ENCODE measurements at places on chromosomes 2 and 18.

DNA sequence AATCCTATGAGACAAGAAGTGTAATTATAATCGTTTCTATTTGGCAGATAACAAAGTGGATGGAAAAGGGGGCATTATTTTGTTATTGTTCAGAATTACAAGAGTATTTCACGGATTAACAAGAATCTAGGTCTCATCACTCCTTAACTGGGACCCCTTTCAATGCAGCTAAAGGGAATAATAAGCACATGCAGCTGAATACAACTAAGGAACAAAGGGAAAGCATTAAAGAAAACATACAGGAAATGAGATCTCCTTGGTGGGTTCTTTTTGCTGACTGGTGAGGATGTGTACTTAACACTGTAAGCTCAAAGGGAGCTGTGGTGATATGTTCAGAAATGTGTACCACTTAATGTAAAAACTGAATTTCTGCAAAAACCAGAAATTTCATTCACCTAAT is 140.5 kb upstream of the WDSUB1 start:
- DNase-seq, result no peak

GRCh38 chr2:8121826-8122513 is 559.9 kb upstream of the ID2 start:
- no peak for DNase-seq

- DNase-seq, result no peak
Observed at GRCh38 chr2:53077413-53077812, 690.2 kb upstream of the CHAC2 start.

- no peak for DNase-seq
Observed at GRCh38 chr2:98378901-98379300, 32.6 kb downstream of the CNGA3 start.

DNA sequence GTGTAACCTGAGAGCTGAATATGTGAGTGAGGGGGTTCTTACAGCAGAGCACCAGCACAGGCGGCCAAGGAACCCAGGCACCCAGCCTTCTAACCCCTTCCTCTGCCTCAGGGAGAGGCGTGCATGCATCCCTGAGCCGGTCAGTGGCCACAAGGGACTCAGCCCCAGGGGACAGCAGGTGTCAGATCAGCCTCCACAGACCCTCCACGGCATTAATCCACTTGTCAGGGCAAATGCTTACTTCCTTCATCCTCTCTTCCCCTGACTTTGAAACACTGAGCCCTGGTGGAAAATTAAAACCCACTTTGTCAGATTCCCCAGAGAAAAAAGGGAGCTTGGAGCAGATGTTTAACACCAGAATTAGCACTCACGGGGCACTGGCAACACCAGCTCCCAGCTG is 60.5 kb upstream of the SMAD2 start:
- no peak for DNase-seq

GRCh38 chr2:237440819-237441281 is 26.9 kb upstream of the COL6A3 start:
- no peak for DNase-seq

DNA sequence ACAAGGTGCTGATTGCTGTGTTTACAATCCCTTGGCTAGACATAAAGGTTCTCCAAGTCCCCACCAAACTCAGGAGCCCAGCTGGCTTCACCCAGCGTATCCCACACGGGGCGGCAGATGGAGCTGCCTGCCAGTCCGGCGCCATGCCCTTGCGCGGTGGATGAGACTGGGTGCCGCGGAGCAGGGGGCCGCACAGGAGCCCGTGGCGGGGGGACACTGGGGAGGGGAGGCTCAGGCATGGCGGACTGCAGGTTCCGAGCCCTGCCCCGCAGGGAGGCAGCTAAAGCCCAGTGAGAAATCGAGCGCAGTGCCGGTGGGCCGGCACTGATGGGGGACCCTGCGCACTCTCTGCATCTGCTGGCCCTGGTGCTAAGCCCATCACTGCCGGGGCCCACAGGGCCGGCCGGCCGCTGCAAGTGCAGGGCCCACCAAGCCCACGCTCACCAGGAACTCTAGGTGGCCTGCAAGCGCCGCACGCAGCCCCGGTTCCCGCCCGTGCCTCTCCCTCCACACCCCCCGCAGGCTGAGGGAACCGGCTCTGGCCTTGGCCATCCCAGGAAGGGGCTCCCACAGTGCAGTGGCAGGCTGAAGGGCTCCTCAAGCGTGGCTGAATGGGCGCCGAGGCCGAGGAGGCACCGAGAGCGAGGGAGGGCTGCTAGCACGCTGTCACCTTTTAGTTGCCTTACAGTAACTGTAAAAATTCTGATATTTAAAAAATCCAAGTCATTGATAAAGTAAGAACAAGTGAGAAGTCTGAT is 930.0 kb upstream of the FSHR start:
- no peak for DNase-seq

- no peak for DNase-seq
Observed at GRCh38 chr2:60453301-60453700, 100.2 kb downstream of the BCL11A start.

DNA sequence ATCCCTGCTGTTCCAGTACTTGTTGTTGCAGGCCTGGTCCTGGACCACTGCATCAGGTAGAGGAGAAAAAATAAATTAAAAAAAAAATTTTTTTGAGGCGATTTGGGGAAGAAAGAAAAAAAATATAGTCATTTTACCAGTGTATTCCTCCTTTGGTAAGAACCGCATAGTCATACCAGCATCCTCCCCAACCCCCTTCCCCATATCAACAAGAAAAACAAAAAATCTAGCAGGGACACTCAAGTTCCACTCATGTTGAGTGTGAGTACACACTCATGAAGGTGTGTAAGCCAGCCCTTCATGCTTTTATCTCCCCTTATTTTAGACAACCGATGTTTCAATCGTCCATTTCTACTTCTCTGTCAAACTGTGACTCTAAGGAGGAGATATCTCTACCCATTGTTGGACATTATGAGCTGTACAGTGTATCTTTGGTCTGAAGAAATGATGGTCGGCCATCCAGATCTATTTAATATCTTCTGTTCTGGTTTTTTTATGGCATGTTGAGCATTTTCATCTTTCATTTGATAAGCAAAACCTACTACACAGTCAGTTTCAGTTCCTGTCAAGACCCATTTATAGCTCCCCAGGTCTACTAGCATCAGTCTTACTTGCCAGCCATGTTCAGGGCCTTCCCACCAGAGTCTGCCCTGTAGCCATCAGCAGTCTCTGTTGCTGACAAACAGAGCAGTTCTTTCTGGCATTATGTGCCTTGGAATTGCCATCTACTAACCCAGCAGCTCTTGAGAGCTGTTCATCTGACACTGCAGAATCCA is 20.0 kb downstream of the ELP2 start:
- DNase-seq, result no peak

GRCh38 chr2:141911485-141912066 is 219.2 kb downstream of the LRP1B start:
- no peak for DNase-seq

DNA sequence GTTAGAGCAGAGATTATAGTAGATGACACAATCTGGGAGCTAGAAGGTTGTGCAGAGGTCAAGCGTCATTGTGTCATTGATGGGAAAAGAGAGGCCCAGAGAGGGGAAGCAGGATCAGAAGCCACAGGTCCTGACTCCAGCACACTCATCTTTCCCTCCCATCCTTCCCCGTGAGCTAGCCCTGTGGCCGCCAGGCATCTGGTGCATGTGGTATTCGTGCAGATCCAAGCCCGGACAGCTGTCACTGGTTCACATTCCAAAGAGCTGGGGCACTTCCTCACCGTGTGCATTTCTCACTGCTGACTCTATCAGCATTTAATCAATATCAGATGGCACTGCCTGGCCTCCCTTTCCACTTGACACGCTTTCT is 94.1 kb upstream of the THOC1 start:
- no peak for DNase-seq

GRCh38 chr2:197245829-197246804 is 64.5 kb downstream of the ANKRD44 start:
- no peak for DNase-seq

- DNase-seq, result no peak
Observed at GRCh38 chr18:48931680-48932461, 18.9 kb downstream of the SMAD7 start.

DNA sequence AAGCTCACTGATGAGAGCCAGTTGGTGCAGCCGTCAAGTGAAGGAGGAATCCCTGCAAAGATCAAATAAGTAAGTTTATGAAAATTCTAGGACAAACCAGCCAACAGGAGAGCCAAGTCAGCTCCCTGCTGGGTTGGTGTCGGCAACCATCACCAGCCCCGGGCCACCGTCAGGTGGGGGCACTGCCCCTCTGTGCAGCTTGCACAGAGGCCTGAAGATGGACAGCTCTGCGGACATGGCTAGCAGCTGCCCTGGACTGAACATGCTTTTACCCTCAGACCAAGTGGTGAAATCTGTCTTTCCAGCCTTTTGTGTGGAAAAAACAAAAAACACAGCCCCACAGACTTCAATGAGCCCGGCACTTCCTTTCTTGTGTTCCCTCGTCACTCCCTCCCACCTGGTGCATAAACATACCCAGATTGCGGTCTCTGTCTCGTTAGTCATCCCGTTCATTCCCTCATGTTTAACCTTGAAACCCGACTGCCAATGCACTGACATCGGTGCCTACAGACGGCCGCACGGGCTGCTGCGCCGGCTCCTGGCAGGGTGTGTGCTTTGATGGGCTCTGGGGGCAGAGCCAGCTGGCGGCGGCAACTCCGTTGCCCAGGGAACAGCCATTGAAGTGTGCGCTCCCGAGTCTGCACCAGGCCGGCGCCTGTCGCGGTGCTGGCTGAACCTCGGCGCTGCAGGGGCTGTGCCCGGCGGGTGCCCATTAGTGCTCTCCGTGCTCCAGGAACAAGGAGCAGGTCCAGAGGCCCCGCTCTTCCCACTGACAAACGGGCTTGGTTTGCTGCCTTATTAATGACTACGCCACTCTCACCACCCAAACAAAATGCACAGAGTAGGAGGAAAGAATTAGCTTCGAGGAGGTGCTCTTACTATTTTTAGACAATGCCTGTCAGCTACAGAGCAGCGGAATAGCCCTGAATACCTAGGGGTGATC is 95.3 kb downstream of the EIPR1 start:
- no peak for DNase-seq

GRCh38 chr2:215847056-215847455 is 166.3 kb downstream of the MREG start:
- no peak for DNase-seq

DNA sequence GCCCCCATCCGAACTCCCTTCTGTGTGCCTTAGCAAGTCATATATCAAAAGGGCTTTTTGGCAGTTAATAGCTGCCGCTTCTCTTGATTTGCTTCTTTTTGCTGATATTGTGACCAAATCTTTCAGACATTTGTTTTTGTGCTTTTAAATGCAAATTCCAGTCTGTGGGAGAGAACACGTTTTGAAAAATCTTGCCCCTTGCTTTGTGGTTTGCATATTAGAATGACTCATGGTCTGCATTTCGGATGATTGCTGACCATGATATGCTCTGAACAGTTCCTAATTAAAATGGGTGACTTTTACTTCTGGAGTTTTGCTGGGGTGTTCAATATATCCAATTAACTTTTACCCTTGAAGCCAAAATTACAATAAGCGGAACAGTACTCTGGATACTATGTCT is 58.2 kb upstream of the ST6GAL2 start:
- no peak for DNase-seq

DNA sequence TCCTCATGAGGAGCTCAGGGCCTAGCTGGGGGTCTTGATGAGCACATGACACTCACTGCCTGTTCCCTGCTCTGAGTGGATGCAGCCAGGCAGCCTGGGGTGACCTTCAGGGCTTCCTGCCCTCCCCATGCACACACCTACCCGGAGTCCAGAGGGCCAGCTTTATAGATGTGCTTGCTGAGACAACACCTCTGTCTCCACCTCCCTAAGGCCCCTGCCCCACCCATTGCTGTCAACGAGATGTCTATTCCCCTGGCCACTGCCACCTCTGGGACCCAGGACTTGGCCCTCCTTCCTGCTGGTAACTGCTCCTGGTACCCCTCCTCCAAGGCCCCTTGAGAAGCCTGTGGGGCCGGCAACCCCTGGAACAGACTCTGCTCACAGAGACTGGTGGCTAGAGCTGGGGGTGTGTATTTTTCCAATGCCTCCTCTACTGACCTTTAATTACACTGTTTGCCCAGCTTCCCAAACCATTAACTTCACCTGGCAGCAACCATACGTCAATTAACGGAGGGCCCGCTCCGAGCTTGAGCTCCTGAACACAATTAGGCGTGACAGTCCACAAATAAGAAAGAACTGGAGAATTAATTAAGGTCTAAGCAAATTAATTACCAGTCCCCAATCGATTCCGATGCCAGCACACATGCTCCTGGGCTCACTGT is 66.3 kb downstream of the EMX1 start:
- no peak for DNase-seq

- DNase-seq, result no peak
Observed at GRCh38 chr2:84884449-84884848, 3.6 kb upstream of the TRABD2A start.

DNA sequence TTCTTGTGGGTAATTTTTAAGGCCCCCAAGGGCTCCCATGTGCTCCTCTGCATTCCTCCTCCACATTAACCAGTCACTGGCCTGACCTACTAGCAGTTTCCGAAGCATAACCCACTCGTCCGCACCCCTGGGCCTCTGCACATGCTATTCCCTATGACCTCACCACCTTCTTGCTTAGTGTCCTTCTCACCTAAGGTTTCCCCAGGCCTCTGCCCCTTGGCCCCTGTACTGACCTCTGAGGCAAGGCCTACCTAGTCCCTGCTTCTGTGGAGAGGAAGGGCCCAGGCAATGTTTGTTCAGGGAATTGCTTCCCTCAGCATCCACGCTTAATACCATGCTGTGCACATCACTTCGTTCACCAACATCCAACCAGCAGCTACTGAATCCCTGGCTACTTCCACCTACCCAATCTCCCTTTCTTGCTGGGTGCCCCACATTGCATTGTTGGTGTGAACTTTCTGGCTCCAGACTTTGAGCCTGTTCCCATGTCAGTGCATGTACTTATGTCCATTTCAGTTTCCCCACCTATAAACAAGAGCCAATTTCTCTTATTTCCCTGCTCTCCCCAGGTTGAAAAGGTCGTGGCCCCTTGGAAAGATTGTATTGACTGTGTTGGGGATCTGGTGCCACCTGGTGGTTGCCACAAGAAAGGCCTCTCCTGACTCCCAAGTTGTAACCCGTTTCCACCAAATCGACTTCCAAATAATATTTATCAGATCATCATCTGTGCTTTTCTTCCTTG is 19.2 kb upstream of the TMEM177 start:
- DNase-seq, result no peak

DNA sequence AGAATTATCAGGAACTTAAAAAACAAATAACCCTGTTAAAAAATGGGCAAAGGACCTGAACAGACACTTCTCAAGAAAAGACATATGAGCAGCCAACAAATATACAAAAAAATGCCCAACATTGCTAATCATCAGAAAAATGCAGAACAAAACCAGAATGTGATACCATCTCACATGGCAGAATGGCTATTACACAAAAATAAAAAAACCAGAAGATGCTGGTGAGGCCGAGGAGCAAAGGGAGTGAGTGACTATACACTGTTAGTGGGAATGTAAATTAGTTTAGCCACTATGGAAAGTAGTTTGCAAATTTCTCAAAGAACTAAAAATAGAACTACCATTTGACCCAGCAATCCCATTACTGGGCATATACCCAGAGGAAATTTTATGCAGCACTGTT is 95.8 kb upstream of the DSEL start:
- DNase-seq, result no peak

DNA sequence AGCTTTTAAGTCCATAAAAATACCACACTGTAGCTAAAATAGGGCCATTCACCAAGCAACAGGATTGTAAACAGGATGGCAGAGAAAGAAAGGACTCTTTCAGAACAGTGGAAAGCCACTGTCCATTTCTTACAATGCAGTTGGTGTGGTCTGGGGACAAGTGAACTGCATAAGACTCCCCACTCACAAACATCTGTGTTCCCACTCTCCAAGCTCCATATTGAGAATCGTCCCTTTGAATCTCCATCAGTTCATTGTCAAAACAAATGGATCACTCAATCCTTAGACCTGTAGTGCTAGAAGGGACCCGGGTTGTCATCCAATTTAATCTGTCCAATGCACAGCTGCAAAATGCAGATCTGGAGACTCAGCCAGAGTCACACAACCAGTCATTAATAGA is 347.4 kb upstream of the KLHL29 start:
- DNase-seq, result no peak
